Forelimb muscle (tissue), 1 donor: ENCODE measurements at places on chromosomes 7 and 10. TPM values are rescaled to one million over a fixed set of nuclear protein-coding genes. Genes with fewer than 3 reads are reported as not detected.

The TBRG4 gene
- 41.2 TPM for polyA plus RNA-seq

The ZDHHC16 gene
- 28.8 TPM for polyA plus RNA-seq

The NEUROD6 gene
- polyA plus RNA-seq, result 0.09 TPM

The CAMK1D gene
- 3.6 TPM for polyA plus RNA-seq
